Mesothelial cell of epicardium (in vitro differentiated cells): ENCODE measurements at places on chromosomes 4 and X. TPM values are rescaled to one million over a fixed set of nuclear protein-coding genes. Genes with fewer than 3 reads are reported as not detected.

Gene NEXMIF
- total RNA-seq = 0.18 to 0.20 TPM (median 0.18 TPM) in 3 replicates

Gene CTAG1A
- not detected in 3 replicates for total RNA-seq

Gene MMRN1
- total RNA-seq = not detected in 3 replicates

Gene FREM3
- not detected in 3 replicates for total RNA-seq

Gene PAK3
- total RNA-seq = 4.0 to 4.2 TPM (median 4.2 TPM) in 3 replicates

Gene SLAIN2
- 60.1 to 77.1 TPM (median 62.9 TPM) in 3 replicates for total RNA-seq

Gene CITED1
- 1.4 to 2.8 TPM (median 1.6 TPM) in 3 replicates for total RNA-seq

Gene ARMCX2
- 110 to 119 TPM (median 116 TPM) in 3 replicates for total RNA-seq

Gene PCDH18
- 112 to 127 TPM (median 121 TPM) in 3 replicates for total RNA-seq

Gene IL21
- not detected in 3 replicates for total RNA-seq

- DNase-seq = no peak
These were observed 56.6 kb downstream of the ZNF827 start for GRCh38 chr4:145881989-145882388.

GRCh38 chr4:141804836-141805235 is 168.5 kb downstream of the IL15 start:
- DNase-seq = no peak

- DNase-seq = no peak
These were observed 238.7 kb downstream of the DHRSX start for GRCh38 chrX:2261831-2262667.

DNA sequence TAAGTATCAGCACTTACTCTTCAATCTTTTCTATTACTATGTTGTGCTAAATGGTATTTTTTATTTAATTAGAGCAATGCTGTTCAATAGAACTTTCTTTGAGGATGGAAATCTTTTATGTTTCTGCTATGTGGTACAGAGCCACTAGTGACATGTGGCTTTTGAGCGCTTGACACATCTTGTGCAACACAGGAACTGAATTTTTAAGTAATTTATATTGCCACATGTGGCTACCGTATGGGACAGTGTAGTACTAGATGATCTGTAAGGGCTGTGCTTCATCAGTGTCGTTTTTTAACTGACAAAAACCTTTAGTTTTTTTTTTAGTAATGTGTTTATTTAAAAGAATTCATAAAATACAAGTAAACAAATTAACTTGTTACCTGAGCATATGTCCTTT is 22.4 kb downstream of the HPRT1 start:
- no peak for DNase-seq

DNA sequence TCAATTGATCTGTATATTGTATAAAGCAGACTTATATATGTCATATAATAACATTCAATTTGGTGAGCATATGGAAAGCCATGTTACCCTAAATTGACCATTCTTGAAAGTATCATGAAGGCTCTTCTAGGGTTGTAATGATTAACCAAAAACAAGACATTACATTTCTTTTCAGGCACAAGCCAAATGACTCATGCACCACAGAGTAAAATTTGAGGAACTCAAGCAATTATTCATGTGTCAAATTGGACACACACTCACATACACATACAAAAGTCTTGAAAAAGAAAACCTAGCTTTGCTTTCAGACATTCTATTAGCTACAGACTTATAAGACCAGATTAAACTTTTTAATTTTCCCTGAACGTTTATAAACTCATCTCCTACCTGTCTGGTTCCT is 146.5 kb upstream of the PCDH18 start:
- no peak for DNase-seq

DNA sequence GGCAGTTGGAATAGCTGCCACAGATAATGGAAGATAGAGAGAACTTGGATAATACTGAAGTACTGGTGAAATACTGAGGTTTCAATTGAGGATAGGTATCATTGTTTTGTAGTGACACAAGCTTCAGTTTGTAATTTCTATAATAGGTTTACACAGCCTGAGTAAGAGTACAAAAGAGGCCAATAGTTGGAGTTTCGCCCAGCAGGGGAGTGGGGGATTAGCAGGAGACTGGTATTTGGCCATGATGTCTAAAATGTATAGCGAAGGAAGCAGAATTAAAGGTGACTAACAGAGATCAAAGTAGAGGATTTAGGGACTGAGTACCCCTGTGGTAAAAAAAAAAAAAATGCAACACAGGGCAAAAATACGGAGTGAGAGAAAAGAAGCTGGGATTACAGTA is 129.5 kb downstream of the KCTD8 start:
- no peak for DNase-seq

DNA sequence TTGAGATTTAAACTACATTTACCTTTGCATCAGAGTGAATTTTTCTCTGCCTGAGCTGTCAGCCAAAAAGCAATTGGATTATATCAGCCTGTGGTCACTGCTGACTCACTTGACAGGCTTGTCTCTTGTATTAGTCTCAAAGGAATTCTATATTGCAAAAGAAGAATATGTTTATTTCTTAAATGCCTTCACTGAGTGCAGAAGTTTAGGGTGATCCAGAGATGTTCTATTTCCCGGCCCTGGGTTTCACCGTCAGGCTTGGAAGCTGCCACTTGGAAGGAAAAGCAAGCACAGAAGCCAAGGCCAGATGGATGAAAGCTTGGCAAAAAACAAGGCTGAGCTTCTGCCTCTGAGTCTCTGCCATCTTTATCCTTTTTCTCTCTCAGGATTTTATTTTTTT is 80.9 kb downstream of the FAM114A1 start:
- no peak for DNase-seq

- DNase-seq = no peak
These were observed 95.4 kb upstream of the ENPP6 start for GRCh38 chr4:184313058-184313581.

DNA sequence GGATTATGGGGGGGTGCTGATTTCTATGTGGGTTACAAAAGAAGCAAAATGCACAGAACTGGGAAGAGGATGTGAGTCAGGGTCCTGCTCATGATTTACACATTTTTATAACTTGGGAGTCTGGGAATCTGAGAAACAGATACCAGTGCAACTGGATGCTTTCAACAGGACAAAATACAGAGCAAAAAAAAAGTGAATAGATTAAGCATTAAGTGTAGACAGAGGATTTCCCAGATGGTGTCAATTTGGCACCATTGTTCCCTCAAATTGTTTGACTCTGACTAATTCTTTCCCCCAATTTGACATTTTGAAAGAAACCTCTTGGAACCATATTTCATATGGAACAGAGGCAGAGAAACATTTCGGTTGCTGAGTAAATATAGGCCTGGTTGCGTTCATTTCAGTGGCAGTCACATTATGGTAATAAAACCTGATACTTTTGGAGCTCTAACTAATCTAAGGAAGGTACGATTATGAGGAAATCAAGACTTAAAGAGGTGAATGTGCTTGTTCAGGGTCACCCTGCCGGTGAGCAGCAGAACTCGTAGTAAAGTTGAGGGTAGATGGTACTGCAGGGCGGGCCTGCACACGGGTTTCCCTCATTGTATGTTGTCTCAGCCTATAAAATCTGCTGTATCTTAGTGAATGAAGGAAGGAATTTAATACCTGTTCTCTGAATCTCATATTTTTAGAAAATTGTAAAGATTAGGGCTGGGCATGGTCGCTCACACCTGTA is 18.7 kb upstream of the CDKL5 start:
- DNase-seq = no peak

- DNase-seq = no peak
These were observed 286.9 kb upstream of the EMCN start for GRCh38 chr4:100804576-100805360.

- DNase-seq = no peak
These were observed 50.9 kb upstream of the C4orf54 start for GRCh38 chr4:99708551-99708950.

DNA sequence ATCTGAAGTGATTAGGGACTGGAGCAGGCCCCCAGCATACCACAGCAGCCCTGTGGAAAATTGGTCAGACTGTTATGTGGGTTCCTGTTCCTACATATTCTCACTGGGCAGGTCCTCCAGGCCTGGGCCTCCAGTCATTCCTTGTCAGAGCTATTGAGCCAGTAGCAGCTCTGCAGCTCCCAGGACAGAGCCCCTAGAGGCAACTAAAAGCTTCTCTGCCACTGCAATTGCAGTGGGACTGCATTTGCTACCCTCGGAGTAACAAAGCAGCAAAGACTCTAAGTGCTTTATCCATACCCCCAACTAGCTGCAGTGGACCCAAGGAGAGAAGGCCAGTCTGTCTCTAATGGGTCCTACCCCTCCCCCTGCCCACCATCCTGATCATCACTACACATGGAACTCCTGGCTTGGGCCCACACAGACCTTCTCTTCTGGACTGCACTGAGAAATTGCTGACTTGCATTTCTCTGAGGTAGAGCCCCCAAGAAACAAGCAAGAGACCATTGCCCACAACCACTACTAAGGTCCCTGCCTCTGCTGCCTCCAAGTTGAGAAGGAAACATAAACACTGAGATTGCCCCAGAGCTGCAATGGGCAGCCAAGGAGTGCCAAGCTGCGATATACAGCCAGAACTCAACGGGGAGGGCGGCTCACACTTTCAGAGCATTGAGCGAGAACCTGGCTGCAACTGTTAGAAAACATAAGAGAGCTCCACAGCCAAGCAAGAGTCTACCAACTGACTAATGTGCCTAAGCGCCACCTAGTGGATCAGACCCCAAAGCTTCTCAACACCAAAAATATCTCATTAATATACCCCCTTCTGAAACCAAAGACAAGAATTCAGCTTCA is 738.7 kb upstream of the NDST4 start:
- no peak for DNase-seq

- DNase-seq = no peak
These were observed 11.9 kb downstream of the NXF3 start for GRCh38 chrX:103081051-103081450.

DNA sequence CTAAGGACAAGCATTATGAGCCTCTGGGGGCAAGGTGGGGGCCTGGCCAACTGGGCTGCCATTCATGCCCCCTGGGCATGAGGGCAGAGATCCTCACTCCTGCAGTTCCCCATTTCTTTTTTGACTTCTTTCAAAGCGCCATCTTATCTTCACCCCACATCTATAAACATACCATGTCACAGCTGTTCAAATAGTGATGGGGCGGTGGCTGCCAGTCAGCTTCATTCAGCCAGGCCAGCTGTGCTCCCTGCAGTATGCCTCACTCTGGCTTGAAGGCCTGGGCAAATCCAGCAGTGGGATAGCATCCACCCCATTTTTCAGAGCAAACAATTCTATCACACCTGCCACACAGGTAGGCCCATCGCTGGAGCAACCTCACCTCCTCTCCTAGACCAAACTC is 85.5 kb downstream of the NHSL2 start:
- no peak for DNase-seq

DNA sequence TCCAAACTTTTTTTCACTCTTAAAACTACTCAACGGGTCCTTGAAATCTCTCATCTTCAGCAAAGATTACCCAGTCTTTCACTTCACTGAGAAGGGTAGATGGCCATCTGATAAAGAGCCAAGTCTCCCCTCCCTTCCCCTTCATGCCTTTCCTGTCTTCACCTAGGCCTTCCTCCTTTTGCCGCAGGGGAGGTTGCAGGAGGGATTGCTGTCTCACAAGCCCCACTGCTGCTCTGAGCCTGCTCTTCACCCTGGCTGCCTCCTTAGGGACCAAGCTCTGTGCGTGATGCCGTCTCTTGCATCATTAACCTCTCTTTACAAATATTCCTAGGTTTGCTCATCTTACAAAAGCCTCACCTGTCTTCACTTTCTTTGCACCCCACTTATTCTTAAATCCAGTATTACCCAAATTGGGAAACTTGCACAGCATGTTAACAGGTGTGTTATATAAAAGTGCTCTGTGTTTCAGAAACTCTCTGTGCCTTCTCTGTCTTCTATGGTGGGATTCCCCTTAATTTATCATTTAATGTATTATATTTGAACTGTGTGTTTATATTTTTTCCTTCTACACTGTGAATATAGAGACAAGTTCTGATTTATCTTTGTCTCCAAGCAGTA is 3.8 kb downstream of the ZFX start:
- DNase-seq = peak; percentile 25

DNA sequence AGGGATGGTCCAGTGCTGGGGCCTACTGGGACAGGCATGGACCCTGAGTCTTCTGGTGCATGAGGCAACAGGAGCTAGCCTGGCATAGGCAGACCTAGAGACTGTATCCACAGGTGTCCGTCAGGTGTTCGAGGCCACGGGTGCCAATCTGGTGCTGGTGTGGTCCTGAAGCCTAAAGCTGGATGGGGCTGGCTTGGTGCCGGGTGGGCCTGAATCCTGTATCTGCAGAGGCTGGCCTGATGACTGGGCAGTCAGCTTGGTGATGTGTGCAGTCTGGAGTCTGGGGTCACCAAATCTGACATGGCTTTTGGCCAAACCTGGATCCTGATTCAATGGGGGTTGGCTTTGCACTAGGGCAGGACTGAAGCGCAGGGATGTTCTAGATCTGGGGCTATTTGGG is 269.8 kb upstream of the GRIA3 start:
- DNase-seq = no peak

DNA sequence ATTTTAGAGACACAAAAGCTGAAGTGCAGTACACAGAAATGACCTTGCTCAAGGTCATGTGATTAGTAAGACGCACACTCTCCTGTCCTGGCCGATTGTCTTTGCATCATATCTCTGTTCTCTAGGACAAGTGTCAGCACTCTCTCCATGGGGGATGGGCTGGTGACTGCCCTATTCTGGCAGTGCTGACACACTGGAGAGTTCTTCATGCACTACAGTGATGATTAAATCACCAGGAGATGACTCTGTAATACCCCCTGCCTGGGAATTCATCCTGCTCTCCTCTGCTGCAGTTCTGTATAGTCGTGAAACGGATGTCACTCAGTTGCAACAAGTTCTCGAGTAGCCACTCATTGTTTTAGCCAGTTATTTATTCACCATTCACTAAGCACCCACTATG is 5.3 kb upstream of the SHISA3 start:
- no peak for DNase-seq

DNA sequence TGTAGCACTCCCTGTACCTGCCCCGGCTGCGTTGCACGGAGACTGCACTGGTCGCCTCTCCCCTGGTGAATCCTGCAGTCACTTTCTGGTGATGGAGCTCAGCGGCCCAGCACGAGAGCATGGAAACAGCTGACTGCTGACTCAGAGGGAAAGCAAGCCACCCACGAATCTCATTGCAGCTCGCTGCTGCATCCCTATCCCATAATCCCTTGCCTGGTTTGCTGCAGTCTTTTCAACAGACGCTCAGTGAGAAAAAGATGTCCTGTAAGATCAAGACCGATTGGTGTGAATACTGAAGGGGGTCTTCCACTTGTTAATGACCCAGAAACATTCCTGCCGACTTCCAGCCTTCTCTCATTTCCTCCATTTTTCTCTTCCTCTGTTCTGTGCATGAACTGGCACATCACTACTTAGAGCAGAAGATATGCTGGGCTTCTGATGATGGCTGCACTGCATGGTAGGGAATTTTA is 52.9 kb downstream of the TRIM2 start:
- no peak for DNase-seq
